ENCODE measurements at places on chromosomes 6 and 20. TPM values are rescaled to one million over a fixed set of nuclear protein-coding genes. Genes with fewer than 3 reads are reported as not detected.

DNA sequence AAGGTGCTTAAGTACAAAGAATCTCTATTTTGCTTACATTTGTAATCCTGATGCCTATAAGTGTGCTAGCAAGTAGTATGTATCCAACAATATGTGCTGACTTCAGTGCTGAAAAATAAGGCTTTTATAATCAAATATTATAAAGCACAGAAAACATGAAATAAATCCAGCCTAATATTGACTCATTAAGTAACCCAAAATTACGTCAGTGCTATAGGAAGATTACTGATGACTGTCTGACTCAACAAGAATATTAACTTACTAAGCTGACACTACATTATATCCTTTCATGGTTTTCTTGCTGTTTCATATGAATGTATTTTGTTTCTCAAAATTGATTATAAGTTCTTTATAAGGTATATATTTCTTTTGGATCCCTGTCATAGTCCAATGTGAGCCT is 76.1 kb downstream of the ME1 start:
- no peak for DNase-seq

- DNase-seq = no peak
Measured at GRCh38 chr6:71582820-71583219, 294.2 kb downstream of the OGFRL1 start.

- peak; percentile 15 for DNase-seq
Measured at GRCh38 chr6:116779573-116780164, 14.2 kb upstream of the FAM162B start.

PNPLA1 gene
- not detected for total RNA-seq

GRCh38 chr6:161829291-161829729 is 555.4 kb upstream of the AGPAT4 start:
- DNase-seq = no peak

DNA sequence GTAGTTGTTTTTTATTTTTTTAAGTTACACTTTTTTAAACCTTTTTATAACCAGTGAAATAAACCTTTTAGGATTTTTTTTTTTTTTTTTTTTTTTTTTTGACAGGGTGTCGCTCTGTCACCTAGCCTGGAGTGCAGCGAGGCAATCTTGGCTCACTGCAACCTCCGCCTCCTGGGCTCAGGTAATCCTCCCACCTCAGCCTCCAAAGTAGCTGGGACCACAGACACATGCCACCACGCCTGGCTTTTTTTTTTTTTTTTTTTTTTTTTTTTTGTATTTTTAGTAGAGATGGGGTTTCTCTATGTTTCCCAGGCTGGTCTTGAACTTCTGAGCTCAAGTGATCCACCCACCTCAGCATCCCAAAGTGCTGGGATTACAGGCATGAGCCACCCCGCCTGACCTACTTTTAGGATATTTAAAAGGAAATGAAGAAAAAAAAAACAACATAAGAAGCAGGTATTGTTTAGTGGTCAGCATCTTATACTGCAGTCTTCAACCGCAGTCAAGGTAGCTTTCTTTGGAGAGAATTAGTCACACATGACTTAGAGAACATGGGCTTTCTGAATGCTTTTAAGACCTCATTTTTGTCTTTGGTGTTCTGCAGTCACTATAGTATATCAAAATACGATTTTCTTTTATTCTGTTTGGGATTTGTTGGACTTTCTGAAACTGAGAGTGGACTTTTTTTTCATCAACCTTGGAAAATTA is 1.6 kb downstream of the POLR1H start:
- no peak for DNase-seq

- DNase-seq = peak; percentile 97
Measured at GRCh38 chr6:163872335-163872734, 457.8 kb downstream of the QKI start.

DYNLT2 gene
- total RNA-seq = 1.0 TPM

DNA sequence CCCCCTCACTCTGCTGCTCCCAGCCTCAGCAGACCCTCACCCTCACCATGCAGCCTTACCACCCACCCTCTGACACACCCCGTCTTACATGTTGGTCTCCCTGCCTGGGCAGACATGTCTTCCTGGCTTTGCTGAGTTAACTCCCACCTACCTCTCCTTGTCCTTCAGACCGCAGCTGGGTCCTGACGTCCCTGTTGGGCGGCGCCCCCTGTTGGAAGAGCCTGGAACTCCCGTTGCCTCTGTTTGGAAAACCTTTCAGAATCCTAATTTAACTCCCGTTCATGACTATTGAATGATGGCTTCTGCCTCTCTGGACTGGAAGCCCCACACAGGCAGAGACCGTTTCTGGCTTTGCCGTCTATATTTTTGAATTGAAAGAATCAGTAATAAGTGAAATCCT is 245.1 kb downstream of the MYLK4 start:
- no peak for DNase-seq

DNA sequence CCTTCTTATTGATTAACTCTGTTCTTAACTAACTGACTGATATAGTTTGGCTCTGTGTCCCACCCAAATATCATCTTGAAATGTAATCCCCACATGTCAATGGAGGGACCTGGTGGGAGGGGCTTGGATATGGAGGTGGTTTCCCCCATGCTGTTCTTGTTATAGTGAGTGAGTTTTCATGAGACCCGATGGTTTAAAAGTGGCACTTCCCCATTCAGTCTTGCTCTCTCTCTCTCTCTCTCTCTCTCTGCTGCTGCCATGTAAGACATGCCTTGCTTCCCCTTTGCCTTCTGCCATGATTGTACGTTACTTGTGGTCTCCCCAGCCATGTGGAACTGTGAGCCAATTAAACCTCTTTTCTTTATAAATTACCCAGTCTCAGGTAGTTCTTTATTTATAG is 81.8 kb upstream of the SPACA1 start:
- no peak for DNase-seq

- no peak for DNase-seq
Measured at GRCh38 chr6:9810286-9810685, 604.6 kb downstream of the TFAP2A start.

GRCh38 chr6:130070326-130070725 is 51.9 kb downstream of the L3MBTL3 start:
- DNase-seq = peak; percentile 23

- DNase-seq = peak; percentile 35
Measured at GRCh38 chr20:4509825-4510522, 211.7 kb upstream of the PRND start.

TBXT gene
- not detected for total RNA-seq

DNA sequence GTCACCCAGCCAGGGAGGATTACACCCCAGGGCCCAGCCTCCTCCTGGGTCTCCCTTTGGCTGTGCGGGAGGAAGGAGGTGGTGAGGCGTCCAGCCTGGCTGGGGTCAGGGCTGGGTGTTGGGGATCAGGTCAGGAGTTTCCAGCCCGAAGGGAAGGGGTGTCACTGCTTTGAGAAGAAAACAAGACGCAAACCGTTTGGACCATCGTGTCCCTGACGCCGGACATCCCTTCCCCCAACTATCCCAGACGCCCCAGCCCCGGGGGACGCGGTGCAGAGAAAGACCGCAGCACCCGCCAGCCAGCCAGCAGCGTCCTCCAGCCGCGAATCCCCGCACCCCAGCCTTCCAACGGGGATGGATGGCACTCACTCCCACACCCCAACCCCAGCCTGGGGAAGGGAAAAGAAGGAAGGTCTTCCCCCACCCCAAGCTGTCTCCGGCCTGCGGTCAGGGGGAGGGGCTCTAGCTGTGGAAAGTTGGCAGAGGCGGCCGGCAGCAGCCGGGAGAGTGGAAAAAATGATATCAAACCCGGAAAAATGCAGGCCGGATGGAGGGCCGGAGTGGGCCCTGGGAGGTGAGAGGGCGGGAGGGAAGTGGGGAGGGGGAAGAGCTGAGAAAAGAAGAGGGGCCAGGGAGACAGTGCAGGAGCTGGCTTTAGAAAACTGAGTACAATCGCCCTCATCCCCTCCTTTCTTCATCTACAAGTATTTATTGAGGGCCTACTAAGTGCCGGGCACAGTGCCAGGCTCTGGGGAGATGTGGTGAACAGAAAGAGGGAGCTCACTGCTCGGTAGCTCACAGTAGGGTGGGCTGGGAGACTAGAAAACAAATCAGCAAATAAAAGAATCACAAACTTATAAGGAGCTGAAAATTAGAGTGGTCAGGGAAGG is 10.6 kb downstream of the REM1 start:
- DNase-seq = peak; percentile 59

- peak; percentile 42 for DNase-seq
Measured at GRCh38 chr6:18347021-18347577, 40.1 kb upstream of the RNF144B start.

BPIFA2 gene
- not detected for total RNA-seq

- peak; percentile 58 for DNase-seq
Measured at GRCh38 chr20:51579137-51579536, 36.6 kb upstream of the NFATC2 start.

DNA sequence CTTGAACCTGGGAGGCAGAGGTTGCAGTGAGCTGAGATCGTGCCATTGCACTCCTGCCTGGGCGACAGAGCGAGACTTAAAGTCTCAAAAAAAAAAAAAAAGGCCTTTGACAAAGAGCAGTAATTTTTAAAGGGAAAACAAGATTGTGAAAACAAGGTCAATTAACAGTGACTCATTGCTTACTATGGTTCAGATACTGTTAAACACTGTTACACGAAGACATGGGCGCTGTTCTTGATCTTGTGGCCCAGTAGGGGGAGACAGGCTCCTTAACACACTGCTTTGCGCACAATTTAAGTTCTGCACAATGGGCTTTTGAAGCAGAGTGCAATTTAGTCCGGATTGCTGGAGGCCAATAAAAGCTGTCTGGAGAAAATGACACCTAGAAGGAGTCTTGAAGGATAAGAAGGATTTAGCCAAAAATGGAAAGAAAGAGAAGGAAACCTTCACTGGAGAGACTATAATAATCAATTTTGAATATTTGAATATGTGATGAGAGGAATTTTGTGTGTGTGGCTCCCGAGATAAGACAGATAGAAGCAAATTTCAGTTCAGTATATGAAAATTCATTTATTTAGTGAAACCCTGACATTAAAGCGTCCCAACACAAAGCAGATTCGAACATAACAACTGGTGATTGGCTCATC is 6.0 kb upstream of the LATS1 start:
- peak; percentile 62 for DNase-seq

KCNK16 gene
- not detected for total RNA-seq

GRCh38 chr6:33936886-33937285 is 133.1 kb upstream of the MLN start:
- no peak for DNase-seq

- peak; percentile 78 for DNase-seq
Measured at GRCh38 chr6:97198046-97198565, 84.9 kb downstream of the MMS22L start.

- DNase-seq = no peak
Measured at GRCh38 chr6:126923807-126924206, 194.7 kb upstream of the RSPO3 start.

GRCh38 chr20:21125072-21125848 is 622 bp upstream of the KIZ start:
- peak; percentile 22 for DNase-seq

- no peak for DNase-seq
Measured at GRCh38 chr20:59152559-59153354, 10.9 kb upstream of the ZNF831 start.

SLC22A7 gene
- total RNA-seq = not detected

DNA sequence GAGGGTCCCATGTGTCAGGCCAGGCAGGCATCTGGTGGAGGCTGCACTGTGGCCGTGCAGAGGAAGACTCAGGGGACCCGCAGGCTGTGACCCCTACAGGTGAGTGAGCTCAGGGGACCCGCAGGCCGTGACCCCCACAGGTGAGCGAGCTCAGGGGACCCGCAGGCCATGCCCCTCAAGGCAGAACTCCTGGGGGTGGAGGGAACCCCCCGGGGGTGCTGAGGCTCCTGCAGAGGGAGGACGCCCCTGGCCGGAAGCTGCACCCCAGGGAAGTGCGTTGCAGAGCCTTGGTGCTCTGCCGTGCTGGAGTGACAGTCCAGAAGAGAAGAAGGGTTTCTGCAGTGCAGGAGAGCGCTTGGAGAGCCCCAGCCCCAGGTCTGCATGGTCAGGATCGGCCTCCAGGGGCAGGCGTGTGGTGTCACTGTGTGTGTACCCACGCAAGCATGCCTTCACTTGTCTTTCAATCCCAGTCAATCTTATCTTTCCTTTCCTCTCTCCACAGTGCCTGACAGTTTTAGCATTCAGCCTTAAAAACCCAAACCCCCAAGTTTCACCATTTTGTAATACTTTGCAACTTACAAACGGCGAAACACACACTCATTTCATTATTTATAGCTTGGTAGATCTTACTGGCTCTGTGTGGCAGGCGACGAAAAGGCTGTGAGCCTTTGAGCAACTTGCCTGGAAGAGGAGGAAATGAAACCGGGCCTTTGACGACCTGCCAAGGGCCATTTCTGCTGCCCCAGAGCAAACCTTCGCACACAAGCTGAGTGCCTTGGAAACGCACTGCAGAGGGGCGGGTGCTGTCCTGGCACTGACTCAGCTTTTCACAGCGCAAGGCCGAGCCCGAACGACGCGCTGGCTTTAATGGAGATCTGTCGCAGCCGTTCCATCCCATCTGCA is 101.4 kb upstream of the AGPAT4 start:
- DNase-seq = peak; percentile 52

IL17A gene
- total RNA-seq = not detected

HUS1B gene
- 1.3 TPM for total RNA-seq

DNA sequence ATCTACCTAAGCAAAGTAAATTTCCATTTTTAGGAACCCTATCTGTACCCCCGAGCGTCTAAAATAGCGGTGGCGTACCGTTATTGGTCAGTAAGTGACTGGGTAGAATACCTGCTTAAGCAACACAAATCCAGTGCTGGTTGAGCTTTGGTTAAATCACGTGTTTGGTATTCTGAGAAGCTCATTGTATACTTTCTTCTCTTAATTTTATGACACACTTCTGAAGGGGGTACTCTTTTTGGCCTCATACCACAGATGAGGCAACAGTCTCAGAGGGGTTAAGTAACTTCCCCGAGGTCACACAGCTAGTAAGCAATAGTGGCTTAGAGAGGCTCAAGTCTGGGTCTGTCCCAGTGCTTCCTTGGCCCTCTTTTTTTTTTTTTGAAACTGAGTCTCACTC is 151.2 kb downstream of the TFAP2C start:
- DNase-seq = no peak

DNA sequence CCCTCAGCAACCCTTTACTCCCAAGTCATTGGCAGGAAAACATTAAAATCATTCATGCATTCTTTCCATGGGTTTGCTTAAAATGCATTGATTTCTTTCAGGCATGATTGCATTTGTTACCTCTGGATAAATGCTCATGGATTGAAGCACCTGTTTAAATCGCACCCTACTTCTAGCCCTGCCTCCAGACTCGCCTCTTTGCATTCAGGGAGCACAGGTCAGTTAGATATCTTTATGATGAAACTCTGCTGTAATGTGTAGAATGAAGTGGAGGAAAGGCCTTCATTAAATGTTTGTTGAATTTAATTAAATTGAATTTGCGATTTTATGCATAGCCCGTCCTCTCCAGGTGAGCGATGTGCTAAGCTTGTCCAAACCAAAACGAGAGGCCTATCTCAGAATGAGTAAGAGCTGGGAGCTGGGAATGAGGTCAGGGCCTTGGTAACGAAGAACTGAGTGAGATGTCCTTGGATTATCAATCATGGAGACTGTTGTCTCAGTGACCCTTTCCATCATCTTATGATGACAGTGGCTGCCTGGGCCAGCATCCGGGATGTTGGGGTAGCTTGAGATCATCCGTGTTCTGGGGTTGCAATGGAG is 210.1 kb downstream of the SYNDIG1 start:
- no peak for DNase-seq
